ENCODE measurements at places on chromosomes 16 and 17.

- DNase-seq = no peak
These were observed 20.3 kb downstream of the PIMREG start for GRCh38 chr17:6464446-6465041.

DNA sequence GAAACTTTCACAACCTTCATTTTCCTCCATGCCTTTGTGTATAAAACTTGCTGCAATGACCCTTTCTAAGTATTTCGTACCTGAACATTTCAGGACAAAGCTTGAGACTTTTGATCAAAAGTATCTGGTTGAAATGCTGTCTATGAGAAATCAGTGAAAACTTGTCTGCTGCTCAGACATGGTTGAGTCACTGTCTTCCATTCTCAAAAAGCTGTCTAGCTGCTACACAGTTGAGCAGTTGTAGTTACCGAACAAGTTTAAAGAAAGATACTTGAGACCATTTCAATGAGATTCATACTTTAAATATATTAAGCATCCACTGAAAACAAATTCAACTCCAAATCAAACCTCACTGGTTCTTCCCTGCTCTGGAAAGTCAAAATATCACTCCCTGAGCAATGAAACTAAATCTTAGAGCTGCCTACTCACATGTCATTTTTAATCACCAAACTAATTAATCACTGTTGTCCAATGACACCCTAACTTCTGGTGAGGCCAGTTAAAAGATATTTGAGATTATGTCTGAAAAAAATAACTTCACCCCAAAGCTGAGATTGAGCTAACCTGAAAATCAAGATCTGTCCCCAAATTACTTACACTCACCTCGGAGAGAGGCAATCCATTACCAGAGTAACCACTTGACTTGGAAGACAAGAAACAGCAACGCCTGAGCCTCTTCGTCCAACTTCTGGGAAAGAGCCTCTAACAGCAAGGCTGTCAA, 488 bp downstream of the TMEM100 start:
- DNase-seq = peak; percentile 59

DNA sequence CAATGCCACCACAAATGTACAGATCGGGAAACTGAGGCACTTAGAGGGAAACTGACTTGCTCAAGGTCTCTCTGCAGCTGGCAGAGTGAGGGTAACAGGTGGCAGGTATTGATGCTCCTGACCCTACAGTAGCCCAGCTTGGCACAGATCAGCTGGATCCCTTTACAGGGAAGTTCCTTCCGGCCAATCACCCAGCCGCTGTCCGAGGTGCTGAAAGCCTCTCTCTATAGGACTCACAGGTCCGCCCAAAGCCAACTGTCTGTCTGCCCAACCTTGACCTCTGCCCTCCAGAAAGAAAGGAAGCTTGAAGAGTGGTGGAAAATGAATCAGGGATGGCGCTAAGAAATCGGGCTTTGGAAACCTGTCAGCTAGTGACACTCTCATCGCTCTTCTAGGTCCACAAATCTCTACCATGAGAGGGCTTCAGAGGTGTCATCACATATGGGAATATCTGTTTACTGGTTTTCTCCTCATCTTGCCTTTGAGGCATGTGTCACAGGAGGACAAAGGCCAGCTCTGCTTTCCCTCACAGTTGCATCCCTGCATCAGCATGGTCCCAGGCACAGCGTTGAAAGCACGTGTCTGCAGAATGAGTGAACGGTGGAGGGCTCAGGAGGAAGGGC, 246.2 kb downstream of the KATNIP start:
- peak; percentile 15 for DNase-seq

DNA sequence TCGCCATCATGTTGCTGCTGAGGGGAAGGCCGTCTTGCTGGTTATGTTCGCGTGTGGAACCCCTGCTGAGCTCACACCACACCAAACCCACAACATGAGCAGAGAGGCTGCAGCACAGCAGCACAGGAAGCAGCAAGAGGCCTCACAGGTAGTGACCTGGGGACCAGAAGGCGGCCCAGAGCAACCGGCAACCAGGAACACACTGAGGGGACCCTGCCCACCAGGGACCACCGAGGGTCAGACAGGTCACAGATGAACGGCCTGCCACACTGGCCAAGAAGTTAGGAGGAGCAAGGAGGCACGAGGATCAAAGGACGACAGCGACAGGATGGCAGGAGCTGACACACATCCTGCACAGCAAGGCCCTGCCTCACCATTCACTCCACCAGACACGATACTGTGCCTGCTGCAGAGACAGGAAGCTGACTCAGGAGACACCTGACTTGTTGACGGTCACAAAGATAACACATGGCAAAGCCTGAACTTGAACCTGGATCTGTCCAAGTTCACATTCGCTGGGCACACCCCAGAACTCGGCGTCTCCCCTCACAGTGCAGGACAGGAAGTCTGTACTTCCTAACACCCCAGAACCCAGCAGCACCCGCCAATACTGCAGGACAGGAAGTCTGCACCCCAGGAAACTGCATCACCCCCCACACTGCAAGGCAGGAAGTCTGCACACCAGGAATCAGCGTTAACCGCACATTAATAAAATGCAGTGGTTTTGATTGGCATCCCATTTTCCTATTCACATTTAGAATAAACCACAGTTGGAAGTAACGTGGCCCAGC, 98.5 kb downstream of the ZNF778 start:
- DNase-seq = peak; percentile 91

GRCh38 chr17:60247836-60248461, 98.2 kb downstream of the CA4 start:
- no peak for DNase-seq

DNA sequence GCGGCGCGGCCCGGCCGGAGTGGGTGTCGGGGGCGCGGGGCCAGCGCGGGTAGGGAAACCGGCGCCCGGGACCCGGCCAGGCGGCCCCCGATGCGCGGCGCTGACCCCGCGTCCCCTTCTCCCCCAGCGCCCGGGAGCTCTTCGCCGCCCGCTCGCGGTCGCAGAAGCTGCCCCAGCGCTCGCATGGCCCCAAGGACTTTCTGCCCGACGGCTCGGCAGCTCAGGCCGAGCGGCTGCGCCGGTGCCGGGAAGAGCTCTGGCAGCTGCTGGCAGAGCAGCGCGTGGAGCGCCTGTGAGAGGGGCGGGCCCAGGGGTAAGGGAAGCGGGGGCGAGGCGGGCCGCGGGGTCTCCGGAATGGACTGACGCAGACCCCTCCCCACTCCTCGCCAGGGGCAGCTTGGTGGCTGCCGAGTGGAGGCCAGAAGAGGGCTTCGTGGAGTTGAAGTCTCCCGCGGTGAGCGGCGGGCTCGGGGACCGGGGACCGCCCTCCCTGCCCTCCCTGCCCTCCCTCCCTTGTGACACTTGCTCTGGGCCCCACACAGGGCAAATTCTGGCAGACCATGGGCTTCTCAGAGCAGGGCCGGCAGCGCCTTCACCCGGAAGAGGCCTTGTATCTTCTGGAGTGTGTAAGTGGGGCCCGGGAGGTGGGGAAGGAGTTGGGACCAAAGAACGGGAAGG, 430 bp downstream of the TSEN54 start:
- DNase-seq = no peak

GRCh38 chr16:976389-976931, 5.1 kb upstream of the SOX8 start:
- DNase-seq = no peak

GRCh38 chr17:74816905-74817620, 40.9 kb upstream of the NAT9 start:
- no peak for DNase-seq

GRCh38 chr17:37710344-37710886, 34.4 kb downstream of the HNF1B start:
- peak; percentile 62 for DNase-seq

- DNase-seq = no peak
These were observed 893 bp downstream of the HCFC1R1 start for GRCh38 chr16:3022684-3023414.

GRCh38 chr17:49993423-49994060, 1.5 kb downstream of the DLX3 start:
- DNase-seq = no peak

GRCh38 chr17:58388302-58389190, 28.8 kb downstream of the RNF43 start:
- no peak for DNase-seq

DNA sequence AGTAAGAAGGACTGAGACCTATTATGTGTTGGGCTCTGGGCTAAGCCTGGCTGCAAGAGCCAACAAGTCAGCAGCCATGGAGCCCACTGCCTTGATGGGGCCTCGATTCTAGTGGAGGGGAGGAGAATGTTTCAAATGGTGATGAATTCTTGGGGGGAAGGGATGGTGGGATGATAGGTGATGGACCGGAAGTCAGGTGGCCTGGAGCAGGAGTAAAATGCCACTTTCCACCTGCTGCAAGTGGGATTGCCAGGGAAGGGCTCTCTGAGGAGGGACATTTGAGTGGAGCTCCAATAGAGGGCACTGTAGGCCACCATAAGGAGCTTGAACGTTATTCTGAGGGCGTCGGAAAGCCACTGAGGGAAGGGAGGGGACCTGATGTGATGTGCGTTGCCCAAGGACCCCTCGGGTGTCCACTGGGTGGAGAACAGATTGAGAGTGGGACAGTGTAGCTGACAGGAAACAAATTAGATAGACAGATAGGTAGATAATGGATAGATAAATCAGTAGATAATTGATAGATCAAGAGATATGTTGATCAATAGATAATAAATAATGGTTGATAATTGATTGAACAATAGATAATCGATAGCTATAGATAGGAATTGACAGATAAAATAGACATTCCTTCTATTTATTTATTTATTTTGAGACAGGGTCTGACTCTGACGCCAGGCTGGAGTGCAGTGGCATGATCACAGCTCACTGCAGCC, 18.2 kb upstream of the NXPH3 start:
- peak; percentile 51 for DNase-seq

DNA sequence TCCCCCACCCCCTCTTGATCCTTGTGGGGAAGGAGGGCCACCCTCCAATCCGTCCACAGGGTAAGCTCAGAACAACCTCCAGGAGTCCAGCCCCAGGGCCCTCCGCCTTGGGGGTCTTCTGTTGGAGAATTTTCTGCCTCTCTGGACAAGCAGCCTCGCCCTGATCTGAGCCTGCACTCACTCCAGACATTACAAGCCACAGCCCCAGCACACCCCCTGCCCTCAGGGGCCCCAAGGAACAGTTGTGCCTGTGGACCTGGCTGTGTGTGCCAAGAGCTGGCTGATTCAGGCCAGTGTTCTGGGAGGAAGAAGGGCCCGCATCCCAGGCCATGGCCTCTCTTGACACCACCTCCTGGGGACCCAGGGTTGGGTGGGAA, 477 bp upstream of the ARHGAP27 start:
- DNase-seq = no peak

DNA sequence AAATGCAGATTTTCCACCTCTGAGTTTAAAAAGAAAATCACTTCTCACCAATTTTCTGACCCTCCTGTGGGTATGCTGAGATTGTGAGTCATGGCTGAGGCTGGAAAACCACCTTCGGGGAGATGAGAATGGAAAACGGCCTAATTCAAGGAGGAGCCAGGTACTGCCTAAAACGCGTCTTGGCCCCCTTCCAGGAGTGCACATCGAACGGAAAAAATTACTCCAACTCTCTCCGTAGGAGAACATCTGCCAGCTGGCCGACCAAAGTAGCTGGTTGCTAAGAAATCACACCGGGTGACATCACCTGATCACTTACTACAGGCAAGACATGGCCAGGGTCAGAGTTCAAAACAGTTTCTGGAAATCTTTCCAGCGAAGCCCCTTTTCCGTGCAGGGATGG, 107.6 kb downstream of the ZNF423 start:
- DNase-seq = no peak

GRCh38 chr16:84925092-84925772, 86.1 kb downstream of the ZDHHC7 start:
- DNase-seq = peak; percentile 12

- no peak for DNase-seq
These were observed 26.2 kb downstream of the TEKT5 start for GRCh38 chr16:10668322-10669045.

DNA sequence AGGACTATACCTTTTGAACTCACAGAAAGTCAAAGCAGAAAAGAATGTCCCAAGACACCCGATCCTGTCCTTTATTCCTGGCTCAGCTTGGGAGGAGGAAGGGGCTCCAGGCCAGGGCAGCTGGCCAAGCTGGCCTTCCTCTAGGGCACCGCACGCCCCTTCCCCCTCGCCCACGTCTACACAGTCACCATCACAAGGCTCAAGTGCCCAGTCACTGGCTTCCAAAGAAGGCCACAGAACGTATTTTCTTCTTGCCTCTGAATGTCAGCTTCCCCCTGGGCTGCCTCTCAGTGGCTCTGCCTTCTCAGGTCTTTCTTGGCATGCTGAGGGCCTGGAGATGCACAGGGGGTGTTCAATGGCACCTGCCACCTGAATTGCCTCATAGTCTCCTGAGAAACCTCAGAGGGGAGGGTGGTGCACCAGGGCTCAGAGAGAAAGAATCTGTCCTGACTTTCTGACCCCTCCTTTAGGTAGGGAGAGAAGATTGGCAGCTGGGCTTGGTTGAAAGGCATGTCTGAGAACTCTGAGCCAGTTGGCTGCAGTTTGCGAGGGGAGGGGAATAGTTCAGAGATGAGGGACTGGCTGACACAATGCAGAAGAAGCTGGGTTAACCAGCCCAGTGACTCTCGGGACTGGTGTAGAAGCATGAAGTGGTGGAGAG, 2.1 kb downstream of the DHRS11 start:
- DNase-seq = no peak

DNA sequence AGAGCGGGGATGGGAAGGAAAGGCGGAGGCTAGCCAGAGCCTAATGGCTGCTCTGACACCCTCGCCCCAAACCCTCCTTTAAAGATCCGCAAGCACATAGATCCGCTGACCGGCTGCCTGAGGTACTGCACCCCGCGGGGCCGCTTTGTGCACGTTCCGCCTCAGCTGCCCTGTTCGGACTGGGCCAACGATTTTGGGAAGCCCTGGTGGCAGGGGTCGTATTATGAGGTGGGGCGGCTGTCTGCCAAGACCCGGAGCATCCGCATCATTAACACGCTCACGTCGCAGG, 663 bp downstream of the CYB5D1 start:
- no peak for DNase-seq

DNA sequence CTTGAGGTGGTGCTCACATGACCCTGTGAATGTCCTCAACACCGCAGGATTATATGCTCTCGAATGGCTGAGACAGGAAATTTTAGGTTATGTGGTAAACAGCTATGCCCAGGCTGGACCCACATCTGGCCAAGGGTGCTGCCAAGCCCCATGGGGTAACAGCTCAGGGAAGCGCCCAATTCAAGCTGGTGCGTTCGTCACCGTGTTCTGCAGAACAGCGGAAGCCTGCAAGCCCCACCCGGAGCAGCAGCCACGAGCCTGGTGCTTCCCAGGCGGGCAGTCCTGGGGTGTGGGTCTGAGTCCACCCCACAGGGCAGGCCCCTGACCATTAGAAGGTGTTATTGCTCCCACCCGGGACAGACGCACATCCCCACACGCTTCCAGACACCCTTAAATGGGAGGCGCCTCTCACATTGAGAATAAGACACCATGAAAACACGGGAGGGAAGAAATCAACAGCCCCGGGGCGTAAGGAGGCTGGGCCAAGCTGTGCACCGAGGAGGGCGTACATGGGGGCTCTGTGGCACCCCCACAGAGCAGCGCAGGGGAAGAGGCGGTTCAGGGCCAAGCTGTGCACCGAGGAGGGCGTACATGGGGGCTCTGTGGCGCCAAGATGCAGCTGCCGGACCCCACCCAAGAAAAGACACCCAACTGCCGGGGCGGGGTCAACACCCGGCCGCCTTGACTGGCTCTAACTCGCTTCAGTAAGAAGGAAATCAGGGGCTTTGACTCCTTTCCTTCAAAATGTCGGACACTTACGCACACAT, 2.9 kb upstream of the CYBA start:
- DNase-seq = no peak

GRCh38 chr16:12728469-12728868, 75.2 kb downstream of the CPPED1 start:
- DNase-seq = no peak

- peak; percentile 41 for DNase-seq
These were observed 8.0 kb upstream of the UNK start for GRCh38 chr17:75776386-75777295.
